CD4-positive, alpha-beta T cell treated with Interleukin-15 for 4 hours (primary cell): ENCODE measurements at places on chromosomes 6 and 20.

GRCh38 chr6:88517737-88518136 is 351.6 kb upstream of the CNR1 start:
- DNase-seq = no peak

- DNase-seq = no peak
Observed at GRCh38 chr6:112781241-112781640, 434.1 kb downstream of the RFPL4B start.

DNA sequence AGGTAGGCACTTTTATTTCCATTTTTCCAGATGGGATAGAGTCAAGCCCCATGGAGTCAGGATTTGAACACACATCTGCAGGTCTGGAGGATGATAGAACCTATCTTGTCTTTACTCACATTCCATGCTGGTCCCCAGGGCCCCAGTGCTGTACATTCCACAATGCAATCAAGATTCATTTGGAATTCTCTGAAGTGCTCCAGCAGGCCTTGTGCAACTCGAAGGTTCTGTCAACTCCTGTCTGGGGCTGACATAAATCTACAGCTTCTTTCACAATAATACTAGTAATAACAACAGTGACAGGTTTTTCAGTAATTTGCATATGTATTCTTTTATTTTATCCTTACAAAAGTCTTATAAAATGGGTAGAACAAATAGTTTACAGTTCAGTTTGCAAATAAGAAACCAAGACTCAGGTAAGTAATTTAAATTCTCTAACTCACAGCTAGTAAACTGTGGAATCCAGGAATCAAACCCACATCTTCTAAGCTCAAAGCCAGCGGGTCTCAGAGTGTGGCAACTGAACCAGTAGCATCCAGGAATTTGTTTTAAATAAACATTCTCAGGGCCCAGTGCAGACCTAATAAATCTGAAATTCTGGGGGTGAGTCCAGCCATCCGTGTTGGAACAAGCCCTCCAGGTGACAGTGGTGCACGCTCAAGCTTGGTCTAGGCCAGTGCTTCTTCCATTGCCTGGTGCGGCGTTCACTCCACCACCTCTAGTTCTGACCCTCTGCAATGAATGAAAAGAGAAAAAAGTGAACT is 137.0 kb upstream of the TNFAIP3 start:
- no peak for DNase-seq

DNA sequence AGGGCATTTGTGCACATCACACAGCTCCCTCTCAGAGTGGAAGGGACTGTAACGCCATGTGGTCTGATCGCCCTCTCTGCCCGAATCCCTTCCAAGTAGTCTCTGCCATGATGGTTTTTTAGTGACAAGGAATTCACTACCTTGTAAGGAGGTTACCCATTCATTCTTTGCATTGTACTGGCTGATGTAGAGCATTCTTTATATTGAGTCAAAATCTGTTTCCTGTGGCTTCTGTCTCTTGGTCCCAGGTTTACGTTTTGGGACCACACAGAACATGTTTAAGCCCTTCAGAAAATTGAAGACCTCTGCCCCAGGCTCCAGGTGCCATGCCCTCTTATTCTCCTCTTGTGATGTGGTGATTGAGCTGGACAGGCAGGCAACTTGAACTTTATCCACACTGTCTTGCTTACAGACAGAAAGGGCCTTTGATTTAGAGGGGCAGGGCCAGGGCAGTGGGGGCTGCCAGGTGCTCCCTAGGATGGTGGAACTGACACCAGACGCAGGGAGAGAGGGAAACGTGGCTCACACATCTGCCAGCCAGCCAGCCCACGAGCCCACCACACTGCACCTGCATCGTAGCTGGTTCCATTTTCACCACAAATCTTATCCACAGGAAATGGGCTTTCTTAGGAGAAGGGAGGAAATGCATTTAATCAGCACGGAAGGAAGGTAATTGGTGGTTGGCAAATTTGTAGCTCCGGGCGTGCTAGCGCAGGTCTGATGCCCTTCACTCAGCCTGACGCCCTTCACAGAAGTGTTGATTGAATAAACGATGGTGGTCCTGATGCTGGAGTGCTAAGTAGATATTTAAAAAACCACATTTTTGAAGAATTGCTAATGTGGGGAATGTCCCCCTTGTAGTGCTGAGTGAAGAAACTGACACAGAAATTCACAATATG is 78.2 kb downstream of the TCP11 start:
- no peak for DNase-seq

- DNase-seq = peak; percentile 73
Observed at GRCh38 chr20:63941282-63942081, 14.7 kb downstream of the UCKL1 start.

- no peak for DNase-seq
Observed at GRCh38 chr20:21393166-21393565, 4.2 kb downstream of the NKX2-4 start.

DNA sequence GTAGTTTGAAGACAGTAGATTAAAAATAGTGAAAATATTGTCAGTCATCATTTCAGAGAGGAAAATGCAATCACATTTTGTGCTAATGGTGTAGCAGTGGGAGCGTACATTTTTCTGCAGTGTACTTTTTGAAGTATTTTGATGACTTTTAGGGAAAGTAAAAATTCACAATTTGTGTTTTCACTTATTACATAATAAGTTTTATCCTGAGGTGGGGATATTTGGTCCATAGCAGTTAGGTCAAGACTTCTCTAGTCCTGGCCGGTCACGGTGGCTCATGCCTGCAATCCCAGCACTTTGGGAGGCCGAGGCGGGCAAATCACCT is 122.3 kb downstream of the SASH1 start:
- DNase-seq = no peak

- no peak for DNase-seq
Observed at GRCh38 chr6:104973404-104973803, 16.5 kb downstream of the LIN28B start.

DNA sequence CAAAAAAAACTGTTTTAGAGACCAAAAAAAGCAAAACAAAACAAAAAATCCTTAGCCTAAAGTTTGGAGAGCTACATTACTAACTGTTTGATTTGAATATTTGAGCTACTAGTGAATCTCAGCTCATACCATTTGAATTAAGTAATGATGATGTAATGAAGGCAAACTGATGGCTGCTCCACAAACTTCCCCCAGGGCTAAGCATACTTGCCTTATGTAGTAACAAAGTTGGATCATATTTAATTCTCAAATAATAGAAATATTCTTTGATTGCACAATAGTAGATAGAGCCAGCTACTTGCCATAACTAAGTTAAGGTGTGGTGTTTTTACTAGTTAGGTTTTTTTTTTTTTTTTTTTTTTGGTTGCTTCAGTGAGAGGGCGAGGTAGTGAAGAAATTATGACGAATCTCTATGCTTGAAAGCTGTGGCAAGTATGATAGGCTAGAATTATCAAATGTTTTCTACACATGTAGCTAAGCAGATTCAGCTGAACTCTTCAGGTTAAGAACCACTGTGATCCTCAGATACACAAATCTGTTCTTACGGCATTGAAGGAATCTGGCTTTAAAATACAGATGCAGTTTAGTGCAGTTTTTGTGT is 2.9 kb downstream of the RAB32 start:
- DNase-seq = no peak
